NCI-H2029 (cell line): ENCODE measurements at places on chromosomes 16 and 17.

DNA sequence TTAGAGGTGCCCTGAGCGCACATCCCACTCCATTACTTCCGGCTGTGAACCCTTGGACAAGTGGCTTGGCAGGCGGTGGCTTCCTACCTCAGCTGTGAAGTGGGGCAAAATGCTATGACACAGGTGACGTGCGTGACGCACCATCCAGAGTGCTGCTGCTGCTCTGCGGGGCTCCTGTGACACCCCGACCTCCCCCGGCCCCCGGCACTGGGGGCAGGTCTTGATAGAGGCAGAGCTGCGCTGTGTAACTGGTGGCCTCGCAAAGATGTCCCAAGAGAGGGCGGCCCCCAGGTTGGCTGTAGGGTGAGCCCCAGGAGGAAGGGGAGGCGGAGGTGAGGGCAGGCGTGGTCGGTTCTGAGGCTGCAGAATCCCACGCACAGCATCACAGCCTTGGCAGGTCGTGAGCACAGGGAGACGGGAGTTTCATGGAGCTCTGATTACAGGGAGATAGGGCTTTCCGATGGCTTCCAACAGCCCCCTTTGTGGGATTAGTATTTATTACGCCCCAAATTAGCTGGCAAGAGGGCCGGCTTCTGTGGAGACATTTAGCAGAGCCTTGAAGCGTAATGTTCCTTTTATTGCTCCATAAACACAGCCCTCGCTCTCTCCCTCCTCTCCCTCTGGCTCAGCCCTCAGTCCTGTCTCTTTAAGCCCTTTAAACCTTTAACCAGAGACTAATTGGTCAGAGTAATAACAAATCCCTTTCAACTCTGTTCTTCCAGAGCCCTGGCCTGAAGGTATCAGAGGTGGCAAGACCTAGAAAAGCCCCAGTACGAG, 328.1 kb downstream of the C16orf95 start:
- DNase-seq = no peak

- no peak for DNase-seq
These were observed 3.9 kb downstream of the GLIS2 start for GRCh38 chr16:4319454-4320421.

GRCh38 chr16:71626018-71626857, at the start of gene MARVELD3:
Gene MARVELD3 (plus strand): TSS chr16:71626184. CDS start chr16:71626230, 46 bp downstream.
- peak; percentile 15 for DNase-seq

- DNase-seq = no peak
These were observed 437.2 kb downstream of the HS3ST3B1 start for GRCh38 chr17:14737984-14738651.

DNA sequence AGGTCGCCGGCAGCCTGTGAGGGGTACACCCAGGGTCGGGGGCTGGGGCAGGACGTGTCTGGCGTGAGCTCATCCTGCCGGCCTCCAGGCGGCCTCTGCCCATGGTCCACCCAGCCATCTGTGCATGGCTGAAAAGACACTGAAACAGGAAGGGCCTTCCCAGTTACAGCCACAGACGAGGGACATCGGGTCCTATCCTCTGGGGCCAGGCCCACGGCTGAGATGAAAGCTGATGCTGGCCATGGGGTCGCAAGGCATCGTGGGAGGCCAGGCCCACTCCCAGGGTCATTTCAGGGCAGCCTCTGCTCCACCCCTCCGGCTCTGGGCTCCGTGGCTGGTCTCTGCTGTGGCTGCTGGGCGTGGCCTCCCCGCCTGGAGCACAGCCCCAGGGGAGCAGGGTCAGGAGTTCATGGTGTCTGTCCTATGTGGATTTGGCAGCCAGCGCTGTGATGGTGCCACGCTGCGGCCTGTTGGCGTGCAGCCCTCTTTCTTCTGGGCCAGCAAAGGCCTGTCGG, 16.6 kb upstream of the ATP6V0C start:
- no peak for DNase-seq

DNA sequence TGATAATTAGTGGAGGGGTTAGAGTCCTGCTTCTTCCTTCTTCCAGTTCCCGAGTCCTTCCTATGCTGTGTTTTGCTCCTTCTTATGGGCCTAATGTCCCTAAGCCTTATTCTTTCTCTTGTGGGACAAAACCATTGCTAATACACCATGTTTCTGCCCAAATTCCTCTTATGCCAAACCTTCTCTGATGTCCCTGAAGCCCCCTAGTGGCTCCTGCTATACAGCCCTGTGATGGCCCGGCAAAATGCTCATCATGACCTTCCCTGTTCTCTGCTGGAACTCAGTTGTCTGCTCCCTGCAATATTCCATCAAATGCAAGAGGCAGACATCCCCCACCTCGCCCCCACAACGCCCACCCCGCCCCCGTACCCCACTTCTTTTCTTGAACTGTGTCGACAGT, 171.6 kb downstream of the CDH11 start:
- DNase-seq = no peak

DNA sequence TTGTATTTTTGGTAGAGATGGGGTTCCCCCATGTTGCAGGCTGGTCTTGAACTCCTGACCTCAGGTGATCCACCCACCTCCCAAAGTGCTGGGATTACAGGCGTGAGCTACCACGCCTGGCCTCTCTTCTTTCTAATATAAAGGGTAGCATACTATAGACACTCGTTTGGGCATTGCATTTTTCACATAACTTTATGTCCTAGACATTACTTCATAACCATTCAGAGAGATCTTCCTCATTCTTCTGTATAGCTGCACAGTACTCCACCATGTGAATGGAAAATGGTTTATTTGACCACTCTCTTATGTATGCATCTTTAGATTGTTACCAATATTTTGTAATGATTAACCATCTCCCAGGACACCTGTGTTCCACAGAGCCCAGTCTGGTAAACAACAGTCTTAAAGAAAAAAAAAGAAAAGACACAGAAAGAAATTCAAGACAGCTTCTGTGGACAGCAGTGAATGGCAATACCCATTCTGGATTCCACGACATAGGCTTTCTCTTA, 42.1 kb downstream of the TK2 start:
- no peak for DNase-seq

- DNase-seq = peak; percentile 10
These were observed 741 bp downstream of the PLK1 start for GRCh38 chr16:23679274-23679985.

DNA sequence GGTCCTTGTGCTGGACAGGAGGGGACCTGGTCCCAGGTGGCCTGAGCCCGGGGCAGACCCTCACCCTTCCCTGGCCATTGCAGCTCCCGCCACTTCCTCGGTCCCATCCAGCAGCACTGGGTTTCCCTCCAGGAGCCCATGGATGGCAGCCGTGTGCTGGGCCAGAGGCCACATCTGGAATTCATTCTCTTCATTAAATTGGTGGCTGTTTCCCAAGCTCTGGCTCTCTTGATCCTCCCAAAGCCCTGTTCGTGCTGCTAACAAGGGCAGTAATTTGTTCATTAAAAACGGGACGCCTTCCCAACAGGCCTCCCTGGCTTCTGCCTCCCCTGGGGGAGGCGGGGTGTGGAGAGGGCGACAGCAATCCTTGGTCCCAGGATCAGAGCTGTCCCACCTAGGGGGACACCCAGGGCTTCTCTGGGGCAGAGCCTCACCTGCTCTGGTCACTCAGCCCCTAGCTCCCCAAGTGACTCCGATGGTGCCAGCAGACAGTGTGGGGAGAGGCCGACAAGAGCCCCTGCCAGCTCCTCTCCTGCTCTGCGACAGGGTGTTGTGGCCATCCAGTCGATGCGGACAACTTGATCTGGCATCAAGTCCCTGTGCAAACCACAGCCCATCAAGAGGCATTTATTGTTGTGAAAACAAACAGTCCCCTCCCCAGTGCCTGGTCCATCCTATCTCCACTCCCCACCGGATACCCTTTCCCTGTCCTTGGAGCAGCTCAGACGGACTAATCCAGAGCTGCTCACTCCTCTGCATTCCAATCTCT, 44.0 kb downstream of the SDK2 start:
- no peak for DNase-seq

DNA sequence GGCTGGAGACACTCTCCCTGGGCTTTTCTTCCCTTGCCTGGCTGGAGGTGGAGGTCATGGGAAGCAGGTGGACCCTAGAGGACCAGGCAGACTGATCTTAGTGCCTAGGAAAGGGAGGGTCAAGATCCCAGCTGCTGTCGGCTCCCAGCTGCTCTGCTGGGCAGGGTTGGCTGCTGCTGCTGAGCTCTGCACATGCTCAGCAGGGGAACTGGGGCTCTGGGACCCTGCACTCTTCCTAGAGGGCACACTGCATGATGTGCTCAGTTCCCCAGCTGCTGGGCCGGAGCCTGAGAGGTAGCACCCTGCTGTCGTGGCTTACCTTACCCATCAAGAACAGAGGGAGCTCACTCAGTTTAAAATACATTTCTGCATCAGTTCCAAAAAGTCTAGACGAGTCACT, 34.3 kb downstream of the VAC14 start:
- DNase-seq = no peak

DNA sequence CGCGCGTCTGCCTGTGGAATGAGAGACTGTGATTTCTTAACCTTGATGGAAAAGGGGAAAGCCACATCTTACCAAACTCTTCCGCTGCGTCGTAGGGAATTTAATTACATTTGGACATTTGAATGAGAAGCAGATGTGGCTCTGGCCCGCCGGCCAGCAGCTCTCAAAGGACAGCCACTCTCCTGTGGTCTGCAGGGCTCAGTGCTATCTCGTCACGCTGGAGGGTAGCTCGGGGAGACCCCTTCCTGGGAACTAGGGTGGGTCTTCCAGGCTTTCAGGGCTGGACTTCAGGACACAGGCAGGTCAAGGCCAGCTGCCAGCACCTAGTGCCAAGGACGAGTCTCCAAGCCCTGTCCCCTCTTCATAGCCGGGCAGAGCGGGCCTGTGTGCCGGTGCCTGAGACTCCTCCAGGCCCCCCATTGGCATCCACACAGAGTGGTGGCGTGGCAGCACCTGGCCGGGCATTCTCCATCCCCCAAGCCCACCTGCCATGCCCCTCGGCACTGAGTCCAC, 15.9 kb upstream of the TBX2 start:
- no peak for DNase-seq

- no peak for DNase-seq
These were observed 188.9 kb downstream of the CBLN1 start for GRCh38 chr16:49092704-49093103.

DNA sequence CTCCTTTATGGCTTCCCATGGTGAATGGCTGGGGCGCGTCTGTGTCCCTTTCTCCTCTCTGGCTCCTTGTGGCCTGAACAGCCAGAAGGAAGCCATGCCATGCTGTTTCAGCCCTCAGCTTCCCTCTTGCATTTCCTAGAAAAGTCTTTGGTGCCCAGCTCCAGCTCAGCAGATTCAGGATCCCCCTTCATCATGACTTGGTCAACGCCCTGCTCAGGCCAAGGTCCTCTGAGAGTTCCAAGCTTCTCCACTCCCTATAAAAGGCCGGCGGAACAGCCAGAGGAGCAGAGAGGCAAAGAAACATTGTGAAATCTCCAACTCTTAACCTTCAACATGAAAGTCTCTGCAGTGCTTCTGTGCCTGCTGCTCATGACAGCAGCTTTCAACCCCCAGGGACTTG, at the start of gene CCL13:
Gene CCL13 (plus strand): TSS at position 287 of the 400 bp plus-strand sequence. CDS start 47 bp downstream, at position 334.
- DNase-seq = no peak

DNA sequence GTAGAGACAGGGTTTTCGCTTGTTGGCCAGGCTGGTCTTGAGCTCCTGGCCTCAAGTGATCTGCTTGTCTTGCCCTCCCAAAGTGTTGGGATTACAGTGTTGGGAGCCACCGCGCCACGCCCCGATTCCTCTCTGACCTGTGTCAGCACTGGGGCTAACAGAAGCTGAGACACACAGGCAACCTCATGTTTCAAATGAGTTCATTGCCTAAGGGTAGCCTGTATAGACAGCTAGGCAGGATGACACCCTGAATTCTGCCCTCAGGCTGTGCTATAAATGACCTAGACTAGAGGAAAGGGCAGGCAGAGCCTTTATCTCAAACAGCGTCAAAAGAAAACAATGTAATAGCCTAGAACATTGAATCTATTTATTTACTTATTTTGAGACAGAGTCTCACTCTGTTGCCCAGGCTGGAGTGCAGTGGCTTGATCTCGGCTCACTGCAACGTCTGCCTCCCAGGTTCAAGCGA, 2.3 kb upstream of the CDK3 start:
- no peak for DNase-seq

GRCh38 chr17:29291163-29291752, 2.7 kb downstream of the NUFIP2 start:
- peak; percentile 28 for DNase-seq

DNA sequence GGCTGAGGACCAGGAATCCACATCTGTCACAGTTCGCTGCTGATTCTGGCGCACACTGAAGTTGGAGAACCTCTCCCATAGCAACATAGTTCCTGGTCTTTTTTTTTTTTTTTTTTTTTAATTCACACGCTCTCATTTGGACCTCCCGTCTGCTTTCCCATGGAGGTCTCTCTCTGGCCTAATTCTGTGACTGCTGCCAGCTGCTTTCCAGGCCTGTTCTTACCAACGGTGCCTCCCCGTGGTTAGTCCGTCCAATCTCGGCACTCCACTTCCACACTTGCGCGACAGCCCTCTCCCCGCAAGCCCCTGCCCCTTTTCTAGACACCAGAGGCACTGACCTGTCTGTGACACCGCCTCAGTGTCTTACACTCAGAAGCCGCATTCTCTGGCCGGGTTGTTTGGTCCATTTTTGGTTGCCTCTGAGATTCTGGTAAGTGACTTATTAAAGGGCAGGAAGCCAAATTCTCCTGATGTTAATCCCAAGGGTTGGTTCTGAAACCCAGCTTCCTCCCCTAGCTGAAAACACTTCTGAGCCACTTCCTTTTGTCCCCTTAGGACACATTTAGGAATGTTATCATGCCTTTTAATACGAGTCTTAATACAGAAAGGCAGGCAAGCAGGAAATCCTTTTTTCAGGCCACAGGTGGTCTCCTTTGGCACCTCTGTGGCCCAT, 1.1 kb upstream of the AKTIP start:
- no peak for DNase-seq

DNA sequence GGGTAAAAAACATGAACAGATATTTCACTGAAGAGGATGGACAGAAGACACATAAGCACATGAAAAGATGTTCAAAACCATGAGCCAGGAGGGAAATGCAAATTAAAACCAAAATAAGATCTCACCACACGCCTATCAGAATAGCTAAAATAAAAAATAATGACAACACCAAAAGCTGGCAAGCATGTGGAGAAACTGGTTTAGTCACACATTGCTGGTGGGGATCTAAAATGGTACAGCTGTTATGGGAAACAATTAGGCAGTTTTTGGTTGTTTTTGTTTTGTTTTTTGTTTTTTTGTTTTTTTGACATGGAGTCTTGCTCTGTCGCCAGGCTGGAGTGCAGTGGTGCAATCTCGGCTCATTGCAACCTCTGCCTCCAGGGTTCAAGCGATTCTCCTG, 44.7 kb upstream of the TEKT3 start:
- DNase-seq = no peak

DNA sequence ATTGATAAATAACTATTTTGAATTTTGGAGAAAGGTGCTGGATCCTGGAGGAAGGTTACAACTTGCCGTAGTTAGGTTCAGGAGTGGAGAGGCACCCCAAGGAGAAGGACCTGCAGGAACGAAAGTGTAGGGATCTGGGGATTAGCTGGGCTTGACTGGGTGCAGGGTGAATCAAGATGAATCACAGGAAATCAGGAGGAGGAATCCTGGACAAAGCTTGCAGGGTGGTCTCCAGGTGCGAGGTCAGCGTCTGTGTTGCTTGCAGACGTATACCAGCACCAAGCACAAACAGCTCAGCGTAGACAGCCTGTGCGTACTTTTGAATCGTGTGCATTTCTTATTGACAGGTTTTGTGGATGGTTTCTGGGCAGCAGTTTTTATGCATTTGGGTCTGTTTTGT, 144.3 kb downstream of the MSI2 start:
- DNase-seq = no peak
